ENCODE measurements at places on chromosomes 5 and 9.

GRCh38 chr5:36397901-36398536, 96.3 kb upstream of the RANBP3L start:
- no peaks in the 10 kb centered on the region for H3K4me1 ChIP-seq
- no peaks in the 10 kb centered on the region for H3K36me3 ChIP-seq
- peaks cover 18% of the 10 kb centered on the region for H3K27me3 ChIP-seq
- H3K27ac ChIP-seq = no peak overlapping the region

- H3K4me1 ChIP-seq = no peaks in the 10 kb centered on the region
- DNase-seq = no peak
- H3K27me3 ChIP-seq = no peaks in the 10 kb centered on the region
Observed at GRCh38 chr5:161530700-161531099, 15.8 kb downstream of the GABRB2 start.

DNA sequence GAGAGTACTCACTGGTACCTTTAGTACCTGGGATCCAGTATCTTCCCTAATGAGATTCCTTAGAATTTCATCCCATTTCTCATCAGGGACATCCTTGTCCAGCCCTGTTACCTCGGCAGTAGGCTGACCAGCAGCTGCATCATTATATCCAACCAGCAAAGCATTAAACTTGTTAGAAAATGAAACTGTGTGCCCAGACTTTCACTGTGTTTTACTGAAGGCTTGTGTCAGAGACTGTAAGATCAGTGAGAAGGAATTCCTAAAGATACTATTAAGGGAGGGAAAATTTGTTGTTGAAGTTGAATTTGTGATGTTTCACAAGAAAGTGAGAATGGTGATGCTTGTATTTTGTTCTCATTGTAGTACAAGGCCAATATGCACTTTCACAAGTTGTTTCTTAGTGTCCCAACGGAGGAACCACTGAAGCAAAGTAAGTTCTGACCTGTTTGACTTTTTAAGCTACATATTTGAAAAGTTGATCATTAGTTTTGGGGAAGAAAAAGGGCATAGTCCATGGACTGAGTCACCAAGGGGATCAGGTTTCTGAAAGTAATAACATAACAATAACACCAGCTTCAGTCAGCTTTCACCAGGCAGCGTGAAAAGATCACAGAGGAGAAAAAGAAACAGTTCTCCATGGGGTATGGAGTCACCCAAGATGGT, 48.8 kb downstream of the GRAMD2B start:
- peaks cover 68% of the 10 kb centered on the region for H3K36me3 ChIP-seq
- no peak overlapping the region for H3K4me3 ChIP-seq
- peaks cover 5% of the 10 kb centered on the region for H3K4me1 ChIP-seq

- no peaks in the 10 kb centered on the region for H3K36me3 ChIP-seq
- peak overlapping the region; percentile 80 for H3K27ac ChIP-seq
- no peak for DNase-seq
- peak overlapping the region; percentile 27 for H3K4me3 ChIP-seq
- peaks cover 35% of the 10 kb centered on the region for H3K4me1 ChIP-seq
Observed at GRCh38 chr5:53089481-53089991, 20.0 kb downstream of the MOCS2 start.

DNA sequence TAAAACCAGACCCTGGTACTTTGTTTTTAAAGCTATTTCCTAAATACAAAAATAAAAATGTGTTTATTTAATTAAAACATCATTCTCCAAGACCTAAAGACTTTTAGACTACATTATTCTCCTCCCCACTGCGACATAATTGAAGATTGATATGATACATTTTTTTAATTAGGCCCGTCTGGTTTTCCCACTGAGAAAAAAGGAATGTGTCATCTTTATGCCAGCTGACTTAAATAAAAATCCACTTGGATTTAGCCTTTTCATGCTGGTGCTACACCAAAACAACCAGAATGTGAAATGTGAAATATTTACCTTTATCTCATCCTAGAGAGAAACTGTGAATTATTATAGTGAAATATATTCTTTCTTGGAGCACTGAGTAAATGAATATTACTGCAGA, 155.5 kb upstream of the PPP1R2B start:
- H3K36me3 ChIP-seq = no peaks in the 10 kb centered on the region
- no peak overlapping the region for H3K27ac ChIP-seq
- peaks cover 16% of the 10 kb centered on the region for H3K27me3 ChIP-seq
- DNase-seq = no peak
- H3K4me3 ChIP-seq = no peak overlapping the region

DNA sequence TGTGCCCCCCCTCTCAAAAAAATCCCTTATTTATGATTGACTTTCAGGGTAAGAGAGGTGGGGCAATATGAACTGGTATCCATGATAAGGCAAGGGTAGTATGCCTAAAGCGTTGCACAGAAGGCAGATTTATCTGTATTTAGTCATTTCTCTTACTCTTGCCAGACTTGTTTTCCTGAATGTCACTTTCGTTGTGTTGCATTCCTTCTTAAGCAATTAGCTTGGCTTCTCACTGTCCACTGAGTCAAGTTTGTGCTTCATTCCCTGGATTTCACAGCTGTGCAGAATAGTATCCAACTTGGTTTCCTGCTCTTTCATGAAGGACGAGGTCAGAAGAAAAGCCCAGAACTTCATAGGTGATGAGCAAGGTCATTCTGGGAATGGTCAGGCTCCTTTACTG, 301.5 kb upstream of the ACTBL2 start:
- H3K36me3 ChIP-seq = no peaks in the 10 kb centered on the region
- H3K4me1 ChIP-seq = no peaks in the 10 kb centered on the region
- no peak overlapping the region for H3K27ac ChIP-seq
- H3K4me3 ChIP-seq = no peak overlapping the region

GRCh38 chr5:31427013-31427723, 104.7 kb downstream of the DROSHA start:
- no peak overlapping the region for H3K4me3 ChIP-seq
- no peak overlapping the region for H3K27ac ChIP-seq
- H3K36me3 ChIP-seq = peaks cover 88% of the 10 kb centered on the region

- H3K27ac ChIP-seq = no peak overlapping the region
- H3K4me3 ChIP-seq = no peak overlapping the region
- DNase-seq = no peak
- no peaks in the 10 kb centered on the region for H3K4me1 ChIP-seq
- H3K36me3 ChIP-seq = no peaks in the 10 kb centered on the region
Observed at GRCh38 chr9:12856603-12857002, 81.8 kb downstream of the LURAP1L start.

- H3K27me3 ChIP-seq = no peaks in the 10 kb centered on the region
- peaks cover 11% of the 10 kb centered on the region for H3K4me1 ChIP-seq
- peak overlapping the region; percentile 45 for H3K27ac ChIP-seq
Observed at GRCh38 chr5:95901676-95902627, 59.7 kb downstream of the ELL2 start.

- H3K4me1 ChIP-seq = no peaks in the 10 kb centered on the region
- no peak overlapping the region for H3K4me3 ChIP-seq
- peaks cover 44% of the 10 kb centered on the region for H3K27me3 ChIP-seq
- no peak overlapping the region for H3K27ac ChIP-seq
- peaks cover 3% of the 10 kb centered on the region for H3K36me3 ChIP-seq
Observed at GRCh38 chr9:137865581-137866145, 11.9 kb upstream of the CACNA1B start.

DNA sequence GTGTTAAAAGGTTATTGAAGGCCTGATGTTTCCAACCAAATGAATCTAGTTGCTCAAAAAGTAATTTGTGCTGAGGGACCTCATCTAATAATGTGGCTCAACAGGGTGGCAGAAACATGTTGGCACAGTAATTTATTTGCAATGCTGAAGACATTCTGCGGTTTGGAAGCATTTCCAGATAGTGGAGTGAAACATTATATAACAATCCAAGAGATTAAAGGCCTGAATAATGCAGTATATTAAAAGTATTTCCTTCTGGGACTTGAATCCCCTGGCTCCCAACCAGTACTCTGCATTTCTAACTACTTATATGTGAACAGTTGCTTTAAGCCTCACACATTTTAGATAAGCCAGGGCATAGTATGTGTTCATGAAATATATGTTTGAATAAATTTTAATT, 25.9 kb upstream of the ALDH1A1 start:
- no peak for DNase-seq
- no peaks in the 10 kb centered on the region for H3K4me1 ChIP-seq
- no peak overlapping the region for H3K27ac ChIP-seq
- H3K27me3 ChIP-seq = peaks cover 5% of the 10 kb centered on the region

DNA sequence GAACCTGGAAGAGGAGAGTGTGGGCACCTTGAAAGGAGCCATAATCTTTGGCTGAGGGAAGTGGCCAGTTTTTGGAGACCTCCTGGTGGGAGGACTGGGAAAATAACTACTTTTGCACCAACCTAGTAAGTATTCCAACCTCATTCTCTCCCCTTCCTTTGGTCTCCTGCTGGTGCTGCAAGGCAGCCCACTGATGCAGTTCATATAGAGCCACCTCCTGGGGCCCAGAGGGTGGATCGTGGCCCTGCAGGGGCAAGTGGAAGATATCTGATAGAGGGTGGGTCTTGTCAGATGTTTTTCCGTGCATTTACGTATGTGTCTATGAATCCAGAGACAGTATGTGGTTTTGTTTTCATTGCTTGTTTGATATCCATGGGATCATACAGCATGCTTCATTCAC, 172.8 kb upstream of the PITX1 start:
- no peak overlapping the region for H3K4me3 ChIP-seq
- H3K36me3 ChIP-seq = no peaks in the 10 kb centered on the region
- DNase-seq = no peak
- no peak overlapping the region for H3K27ac ChIP-seq

GRCh38 chr9:18622186-18622836, 148.4 kb downstream of the ADAMTSL1 start:
- H3K27ac ChIP-seq = no peak overlapping the region
- no peaks in the 10 kb centered on the region for H3K27me3 ChIP-seq
- H3K4me3 ChIP-seq = no peak overlapping the region
- H3K36me3 ChIP-seq = no peaks in the 10 kb centered on the region

GRCh38 chr9:133690081-133690561, 48.0 kb downstream of the SARDH start:
- peaks cover 30% of the 10 kb centered on the region for H3K36me3 ChIP-seq
- H3K4me3 ChIP-seq = no peak overlapping the region
- no peak overlapping the region for H3K27ac ChIP-seq
- no peaks in the 10 kb centered on the region for H3K27me3 ChIP-seq
- peaks cover 21% of the 10 kb centered on the region for H3K4me1 ChIP-seq

- DNase-seq = no peak
- H3K27me3 ChIP-seq = peaks cover 33% of the 10 kb centered on the region
- H3K4me1 ChIP-seq = peaks cover 2% of the 10 kb centered on the region
- H3K4me3 ChIP-seq = no peak overlapping the region
- H3K27ac ChIP-seq = no peak overlapping the region
Observed at GRCh38 chr9:98887918-98888510, 55.7 kb upstream of the COL15A1 start.

DNA sequence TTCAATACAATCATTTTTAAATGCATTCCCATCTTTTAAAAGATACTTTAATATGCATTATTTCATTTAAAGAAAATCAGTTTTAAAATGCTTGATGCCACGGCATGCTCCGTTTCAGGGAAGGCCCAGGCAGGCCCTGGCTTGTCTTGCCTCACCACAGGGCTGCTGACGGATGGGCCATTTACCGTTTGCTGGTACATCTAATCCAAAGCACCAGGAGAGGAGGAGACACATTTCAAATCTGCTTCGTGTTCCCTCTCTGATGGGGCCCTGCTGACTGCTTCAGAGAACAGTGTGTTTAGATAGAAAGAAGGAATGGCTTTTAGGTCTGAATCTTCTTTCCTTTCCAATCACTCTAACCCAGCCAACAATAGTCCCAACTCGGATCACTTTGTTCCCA, 185.2 kb downstream of the DCP2 start:
- H3K4me3 ChIP-seq = no peak overlapping the region
- H3K4me1 ChIP-seq = peaks cover 14% of the 10 kb centered on the region
- H3K27me3 ChIP-seq = no peaks in the 10 kb centered on the region
- no peaks in the 10 kb centered on the region for H3K36me3 ChIP-seq
- H3K27ac ChIP-seq = no peak overlapping the region

DNA sequence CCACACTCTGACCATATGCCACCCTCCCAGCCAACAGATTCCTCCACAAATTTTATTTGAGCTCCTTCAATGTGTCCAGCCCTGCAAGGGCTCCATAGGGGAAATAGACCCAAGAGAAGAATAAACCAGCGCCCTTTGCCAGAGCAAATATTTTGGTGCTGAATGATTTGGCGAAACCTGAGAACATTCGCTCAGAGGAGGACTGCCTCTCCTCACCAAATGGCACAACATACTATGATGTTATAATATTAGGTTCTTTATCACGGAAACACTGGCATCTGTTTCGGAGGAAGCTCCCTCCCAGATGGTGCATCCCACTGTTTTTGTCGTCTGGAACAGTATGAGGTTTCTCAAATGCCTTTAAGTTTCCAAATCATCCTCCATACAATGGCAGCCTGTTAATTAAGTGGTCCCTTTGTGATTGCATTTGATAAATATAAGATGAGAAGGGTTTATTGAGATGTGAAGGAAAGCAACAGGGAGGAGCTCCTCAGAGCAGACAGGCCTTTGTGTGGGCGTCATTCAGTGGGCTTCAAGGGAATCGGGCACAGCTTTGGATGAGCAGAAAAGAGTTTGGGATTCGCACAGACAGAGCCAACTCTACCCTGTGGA, 139.1 kb upstream of the ADRA1B start:
- H3K4me1 ChIP-seq = peaks cover 79% of the 10 kb centered on the region
- H3K36me3 ChIP-seq = no peaks in the 10 kb centered on the region
- no peak overlapping the region for H3K27ac ChIP-seq
- peaks cover 39% of the 10 kb centered on the region for H3K27me3 ChIP-seq
- no peak overlapping the region for H3K4me3 ChIP-seq
- DNase-seq = no peak

- no peak overlapping the region for H3K27ac ChIP-seq
- H3K4me3 ChIP-seq = no peak overlapping the region
- no peak for DNase-seq
- no peaks in the 10 kb centered on the region for H3K36me3 ChIP-seq
- H3K4me1 ChIP-seq = peaks cover 3% of the 10 kb centered on the region
Observed at GRCh38 chr9:131337131-131337848, 47.8 kb downstream of the PLPP7 start.

DNA sequence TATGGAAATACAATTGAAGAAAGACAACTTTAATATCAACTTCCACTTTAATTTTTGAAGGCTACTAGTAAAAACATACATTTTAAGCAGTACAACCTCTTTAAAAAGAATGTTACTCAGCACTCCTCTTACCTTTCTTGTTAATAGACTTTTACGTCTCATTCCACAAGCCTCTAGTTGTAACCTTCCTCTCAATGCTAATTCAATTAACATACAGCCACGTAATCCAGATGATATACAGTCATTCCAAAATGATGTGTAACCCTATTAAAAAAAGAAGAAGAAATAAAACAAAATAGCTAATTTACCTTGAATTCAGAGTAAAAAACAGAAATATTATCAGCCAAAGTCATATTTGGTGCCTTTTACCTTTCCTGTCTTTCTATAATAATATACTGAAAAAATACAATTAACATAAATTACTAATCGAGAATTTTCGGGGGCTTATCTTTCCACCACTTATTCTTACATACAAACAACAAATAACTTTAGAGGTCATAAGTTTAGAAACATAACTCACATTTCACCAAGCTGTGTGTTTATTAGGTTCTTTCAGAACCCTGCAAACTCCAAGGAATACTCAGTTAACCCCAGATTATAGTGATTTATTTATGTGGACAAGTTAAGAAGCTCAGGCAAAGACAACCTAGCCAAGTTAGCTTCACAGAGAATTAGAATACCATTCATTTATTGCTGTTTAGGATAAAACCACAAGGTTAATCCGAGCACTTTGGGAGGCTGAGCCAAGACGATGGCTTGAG, 30.3 kb downstream of the GOLPH3 start:
- DNase-seq = no peak
- no peak overlapping the region for H3K4me3 ChIP-seq
- peaks cover 57% of the 10 kb centered on the region for H3K4me1 ChIP-seq
- H3K36me3 ChIP-seq = peaks cover 63% of the 10 kb centered on the region
- no peak overlapping the region for H3K27ac ChIP-seq
